Renal cortex interstitium (tissue), 15 donors: ENCODE measurements at places on chromosomes 12 and 14. TPM values are rescaled to one million over a fixed set of nuclear protein-coding genes. Genes with fewer than 3 reads are reported as not detected.

WNT1 gene
- not detected for polyA plus RNA-seq

ALKBH1 gene
- polyA plus RNA-seq, result 14.5 TPM

- DNase-seq, result no peak
These were observed 140.8 kb upstream of the NEDD1 start for GRCh38 chr12:96766232-96766631.

- no peak for DNase-seq
These were observed 266.6 kb downstream of the KIF21A start for GRCh38 chr12:39176356-39176755.

GRCh38 chr14:53331247-53331646 is 178.1 kb upstream of the DDHD1 start:
- no peak for DNase-seq

- no peak for DNase-seq
These were observed 91.3 kb downstream of the DPF3 start for GRCh38 chr14:72802588-72802946.

DNA sequence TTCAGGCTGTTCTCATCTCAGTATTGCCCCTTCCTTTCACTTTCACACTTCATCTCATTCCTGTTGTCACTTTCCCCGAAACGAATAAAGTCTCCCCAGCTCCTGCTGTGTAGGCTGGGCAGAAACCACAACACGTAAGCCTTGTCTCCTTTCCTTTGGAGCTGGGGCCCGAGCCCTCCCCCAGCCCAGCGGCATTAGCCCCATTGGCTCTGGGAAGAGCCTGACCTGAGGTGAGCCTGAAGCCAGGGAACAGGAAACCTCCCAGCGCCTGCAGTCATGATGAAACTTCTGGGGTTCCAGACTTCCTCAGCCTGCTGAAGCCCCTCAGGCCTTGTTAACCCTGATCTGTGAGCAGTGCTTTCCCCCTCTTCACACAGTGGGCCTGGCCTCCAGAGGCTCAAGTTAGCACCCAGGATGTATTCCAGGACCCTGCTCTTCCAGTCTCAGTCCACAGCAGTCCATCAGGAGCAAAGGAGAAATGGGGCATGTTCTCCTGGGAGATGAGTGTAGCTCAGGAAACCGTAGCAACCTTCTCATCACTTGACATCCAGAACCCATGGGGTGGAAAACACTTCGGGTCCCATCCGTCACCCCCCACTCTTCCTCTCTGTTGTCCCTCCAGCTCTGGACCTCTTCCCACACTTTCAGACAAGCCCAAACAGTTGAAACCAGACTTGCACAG is 21.8 kb downstream of the VASH1 start:
- DNase-seq, result no peak

AKAP6 gene
- 2.6 TPM for polyA plus RNA-seq

- no peak for DNase-seq
These were observed 70.7 kb downstream of the TTC8 start for GRCh38 chr14:88895116-88895515.

- no peak for DNase-seq
These were observed 97.5 kb upstream of the MDM1 start for GRCh38 chr12:68429696-68430095.

KERA gene
- polyA plus RNA-seq, result not detected

DPPA3 gene
- not detected for polyA plus RNA-seq

DNA sequence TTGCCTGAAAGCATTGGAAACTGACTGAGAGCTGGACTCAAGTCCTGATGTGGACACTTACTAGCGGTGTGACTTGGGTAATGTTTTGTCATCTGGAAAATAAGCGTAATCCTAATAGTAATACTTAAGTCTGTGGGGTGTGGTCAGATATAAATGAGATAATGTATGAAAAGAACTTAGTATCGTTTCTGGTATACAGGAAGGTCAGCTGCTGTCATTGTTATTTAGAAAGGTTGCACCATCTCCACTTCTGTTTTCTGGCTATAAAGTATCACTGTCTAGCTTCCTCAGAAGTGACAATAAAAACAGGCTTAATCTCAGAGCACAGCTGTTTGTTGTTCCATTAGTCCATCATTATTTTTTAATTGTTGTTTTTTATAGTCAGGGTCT is 34.1 kb upstream of the TUBA1C start:
- no peak for DNase-seq

NTN4 gene
- polyA plus RNA-seq, result 98.6 TPM

DPF3 gene
- 4.8 TPM for polyA plus RNA-seq

SERPINA12 gene
- 0.42 TPM for polyA plus RNA-seq

GRCh38 chr14:20587489-20588154 is at the start of gene RNASE11:
RNASE11 (minus strand) TSS chr14:20588001.
- no peak for DNase-seq

METAP2 gene
- 117 TPM for polyA plus RNA-seq

DNA sequence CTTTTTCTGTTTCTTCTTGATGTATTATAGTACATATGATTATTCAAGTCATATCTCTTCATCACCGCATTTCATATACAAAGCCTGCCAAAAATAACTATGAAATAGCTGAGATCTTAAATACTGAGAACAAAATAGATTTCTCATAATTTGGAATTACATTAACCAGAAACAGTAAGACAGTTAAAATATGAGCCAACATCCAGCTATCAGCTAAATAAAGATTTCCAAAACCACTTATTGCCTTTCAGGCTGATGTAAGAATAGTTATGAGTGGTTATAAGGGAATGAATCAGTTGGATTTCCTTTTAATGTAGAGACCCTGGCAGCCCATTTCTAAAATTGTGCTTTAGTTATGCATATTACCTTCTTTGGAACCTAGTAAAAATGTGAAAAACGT is 47.4 kb downstream of the TMEM117 start:
- DNase-seq, result no peak

DNA sequence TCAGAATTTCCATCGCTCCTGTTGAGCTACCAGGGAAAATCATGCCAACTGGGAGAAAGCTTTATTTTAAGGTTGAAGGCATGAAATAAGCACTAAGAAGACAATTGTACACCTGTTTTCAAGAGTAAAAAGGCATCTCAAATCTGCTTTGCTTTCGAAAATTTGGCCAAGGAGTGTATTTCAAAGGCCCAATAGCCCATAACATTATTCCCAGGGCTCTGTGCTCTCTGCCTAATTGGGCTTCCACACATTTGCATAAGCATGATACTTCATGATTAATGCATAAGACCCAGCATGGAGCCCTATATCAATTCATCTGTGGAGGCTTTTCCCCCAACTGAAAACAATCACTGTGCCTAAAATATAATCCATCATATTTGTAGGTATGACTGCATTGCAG is 258.5 kb downstream of the NOVA1 start:
- DNase-seq, result no peak

CLEC2A gene
- not detected for polyA plus RNA-seq

SLC4A8 gene
- 3.2 TPM for polyA plus RNA-seq

SPIC gene
- polyA plus RNA-seq, result not detected

IFNG-AS1 gene
- polyA plus RNA-seq, result not detected

DNA sequence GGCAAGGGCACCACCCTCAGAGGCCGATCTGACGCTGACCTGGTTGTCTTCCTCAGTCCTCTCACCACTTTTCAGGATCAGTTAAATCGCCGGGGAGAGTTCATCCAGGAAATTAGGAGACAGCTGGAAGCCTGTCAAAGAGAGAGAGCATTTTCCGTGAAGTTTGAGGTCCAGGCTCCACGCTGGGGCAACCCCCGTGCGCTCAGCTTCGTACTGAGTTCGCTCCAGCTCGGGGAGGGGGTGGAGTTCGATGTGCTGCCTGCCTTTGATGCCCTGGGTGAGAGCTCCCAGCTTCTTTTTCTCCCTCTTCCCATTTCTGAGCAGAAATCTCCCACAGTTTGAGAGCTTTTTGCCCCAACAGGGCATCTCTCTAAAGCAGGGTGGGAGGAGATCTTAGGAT is 1.8 kb downstream of the OAS1 start:
- no peak for DNase-seq

DNA sequence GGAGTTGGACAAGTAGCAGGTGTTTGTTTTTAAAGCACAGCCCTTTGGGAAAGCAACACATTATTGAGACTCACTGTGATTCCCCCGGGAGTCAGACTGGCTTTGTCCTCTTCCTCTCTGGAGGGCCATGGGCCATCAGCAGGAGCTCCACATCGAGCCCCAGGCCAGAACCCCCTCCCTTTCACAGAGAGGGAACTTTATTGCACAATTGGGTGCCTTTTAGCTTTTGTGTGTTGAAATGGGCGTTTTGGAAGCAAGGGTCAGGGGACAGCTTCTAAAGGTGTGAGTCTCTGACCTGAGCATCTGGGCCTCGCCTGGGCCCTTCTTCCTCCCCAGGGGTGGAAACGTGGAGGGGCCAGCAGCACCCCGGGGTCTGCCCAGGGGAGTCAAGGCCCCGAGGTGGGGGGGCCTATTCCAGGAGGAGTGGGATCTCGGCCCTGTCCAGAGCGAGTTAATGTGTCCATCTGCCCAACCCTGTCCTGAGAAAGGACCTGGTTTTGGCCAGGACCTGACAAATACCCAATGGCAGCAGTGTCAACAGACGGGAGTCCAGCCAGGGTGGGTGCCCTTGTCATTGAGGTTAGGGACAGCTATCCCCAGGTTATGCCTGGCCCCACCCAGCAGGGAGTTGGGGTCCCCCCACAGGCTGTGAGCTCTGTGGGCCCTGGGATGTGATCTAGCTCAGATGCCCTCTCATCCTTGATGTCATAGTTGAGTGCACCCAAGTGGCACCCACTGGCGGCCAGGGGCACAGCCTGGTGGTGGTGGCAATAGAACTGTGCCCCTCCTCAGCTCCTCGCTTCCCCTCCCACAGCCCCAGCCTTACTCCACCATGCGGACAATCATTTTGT is 37.1 kb downstream of the SLC8B1 start:
- DNase-seq, result no peak

DNA sequence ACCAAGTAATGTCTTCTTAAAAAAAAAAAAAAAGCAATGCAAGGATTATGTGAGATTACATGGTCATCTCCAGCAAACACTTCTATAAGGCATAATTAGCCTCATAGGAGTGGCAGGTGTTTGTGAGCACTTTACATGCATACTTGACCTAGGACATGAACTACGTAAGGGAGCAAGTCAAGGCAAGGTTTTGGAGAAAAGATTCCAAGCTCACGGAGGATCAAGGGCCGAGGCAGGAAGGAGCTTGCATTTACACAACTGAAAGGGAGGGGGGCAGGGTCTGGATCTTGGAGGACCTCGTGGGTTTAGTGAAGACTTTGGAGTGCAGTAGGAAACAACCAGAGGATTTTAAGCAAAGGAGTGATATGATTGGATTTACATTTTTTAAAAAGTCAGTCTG is 112.5 kb downstream of the CCER1 start:
- no peak for DNase-seq

MGP gene
- 40.5 TPM for polyA plus RNA-seq

DNA sequence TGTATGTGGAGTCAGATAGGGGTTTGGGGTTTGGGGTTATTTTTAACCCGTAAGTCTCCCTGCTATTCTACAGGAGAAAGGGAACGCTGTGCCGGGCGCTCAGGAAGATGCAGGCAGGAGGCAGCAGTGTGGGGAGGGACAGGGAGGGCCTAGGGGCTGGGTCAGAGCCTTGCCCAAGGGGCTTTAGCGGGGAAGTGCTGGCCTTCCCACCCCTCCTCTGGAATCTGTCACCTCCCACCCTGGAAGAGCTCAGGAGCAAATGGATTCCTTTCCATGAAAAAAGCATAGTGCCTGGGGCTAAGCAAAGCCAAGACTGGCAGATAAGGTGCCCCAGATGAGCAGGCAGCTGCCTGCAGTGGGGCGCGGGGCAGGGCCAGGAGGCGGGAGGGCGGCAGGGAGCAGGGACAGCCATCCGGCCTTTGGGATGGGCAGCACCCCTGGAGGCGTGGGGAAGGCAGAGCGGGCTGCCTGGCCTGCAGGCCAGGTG is 7.3 kb upstream of the INF2 start:
- no peak for DNase-seq

SLCO1B1 gene
- polyA plus RNA-seq, result 0.08 TPM

GRCh38 chr14:48582938-48583337 is 907.5 kb upstream of the MDGA2 start:
- no peak for DNase-seq

GRCh38 chr12:712172-712863 is 40.1 kb upstream of the WNK1 start:
- no peak for DNase-seq

SELPLG gene
- polyA plus RNA-seq, result 1.7 TPM

DNAJC22 gene
- 26.7 TPM for polyA plus RNA-seq

DNA sequence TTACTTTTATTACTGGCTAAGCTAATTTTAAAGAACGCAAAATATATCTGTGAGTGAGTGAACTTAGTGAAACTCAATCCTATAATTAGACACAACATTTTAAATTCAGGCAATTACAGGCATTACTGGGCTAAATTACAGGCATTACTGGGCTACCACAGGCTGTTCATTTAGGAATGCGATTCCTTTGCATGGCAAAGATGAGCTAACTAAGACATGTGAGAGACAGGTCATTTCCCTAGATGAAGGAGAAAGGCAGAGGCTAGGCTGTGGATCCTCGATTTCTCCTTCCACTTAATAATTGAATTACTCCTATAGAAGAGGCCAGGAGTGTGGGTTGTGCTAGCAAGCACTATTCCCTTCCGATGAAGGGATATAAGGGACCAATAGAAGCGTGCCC is 429.4 kb upstream of the LMO3 start:
- no peak for DNase-seq

- no peak for DNase-seq
These were observed 120.2 kb downstream of the DAAM1 start for GRCh38 chr14:59308673-59309072.

DNA sequence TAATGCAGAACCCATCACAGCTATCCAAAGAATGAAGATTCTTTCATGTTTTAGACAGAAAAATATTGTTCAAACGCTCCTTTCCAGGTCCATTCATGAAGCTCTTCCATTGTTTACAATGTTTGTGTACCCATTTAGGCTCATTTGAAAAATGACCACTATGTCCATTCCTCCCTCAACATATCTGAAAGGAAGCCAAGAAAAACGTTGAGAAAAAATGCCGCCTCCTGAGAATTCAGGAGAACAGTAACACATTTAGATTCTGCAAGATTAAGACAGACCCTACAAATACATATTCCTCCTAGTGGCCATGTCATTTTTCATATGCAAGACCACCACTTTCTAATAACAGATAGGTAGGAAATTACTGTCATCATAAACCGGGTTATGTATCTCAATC is 124.4 kb downstream of the SLC25A21 start:
- no peak for DNase-seq

- no peak for DNase-seq
These were observed 429.1 kb downstream of the DAD1 start for GRCh38 chr14:22159957-22160356.

DNA sequence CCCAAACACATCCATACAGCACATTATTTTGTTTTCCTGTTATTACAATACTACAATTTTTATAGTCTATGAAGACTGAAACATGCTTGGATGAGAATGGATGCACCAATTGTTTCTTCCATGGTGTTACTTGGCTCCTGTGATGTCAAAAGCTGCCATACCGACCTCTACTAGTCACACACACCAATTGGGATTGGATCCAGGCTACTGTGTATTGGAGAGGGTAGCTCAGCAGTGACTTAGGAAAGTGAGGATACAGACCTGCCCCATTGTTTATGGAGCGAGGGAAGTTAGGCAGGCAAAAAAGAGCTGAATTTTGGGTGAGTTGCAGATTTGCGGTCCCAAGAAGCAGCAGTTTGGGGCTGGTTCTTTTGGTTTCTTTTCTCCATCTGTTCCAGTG is 30.8 kb upstream of the AKAP6 start:
- DNase-seq, result no peak
